GM23248 (cell line): ENCODE measurements at places on chromosomes 6 and 20.

DNA sequence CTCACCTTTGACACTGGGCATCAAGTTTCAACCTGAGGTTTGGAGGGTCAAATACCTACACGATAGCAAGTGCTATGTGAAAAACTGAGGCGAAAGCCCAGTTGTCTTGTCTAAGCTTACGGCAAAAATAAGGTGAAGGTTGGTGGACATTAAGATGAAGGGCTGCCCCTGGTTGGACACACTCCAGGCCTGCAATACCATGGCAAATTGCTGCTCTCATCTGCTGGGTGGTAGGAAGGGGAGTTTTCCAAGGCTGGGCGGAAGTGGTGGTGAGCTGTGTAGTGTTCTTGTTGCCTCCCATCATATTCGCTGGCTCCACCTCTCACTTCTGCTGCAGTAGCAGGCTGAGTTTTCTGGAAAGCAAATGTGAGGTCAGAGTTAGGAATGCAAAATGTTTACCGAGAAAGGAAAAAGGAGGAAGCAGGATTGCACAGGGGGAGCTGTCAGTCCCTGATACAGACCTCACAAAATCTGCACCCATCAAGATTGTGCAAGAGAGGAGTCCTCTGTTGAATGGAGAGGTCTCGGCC lies 33.7 kb downstream of the SCP2D1 start:
- no peak for DNase-seq

DNA sequence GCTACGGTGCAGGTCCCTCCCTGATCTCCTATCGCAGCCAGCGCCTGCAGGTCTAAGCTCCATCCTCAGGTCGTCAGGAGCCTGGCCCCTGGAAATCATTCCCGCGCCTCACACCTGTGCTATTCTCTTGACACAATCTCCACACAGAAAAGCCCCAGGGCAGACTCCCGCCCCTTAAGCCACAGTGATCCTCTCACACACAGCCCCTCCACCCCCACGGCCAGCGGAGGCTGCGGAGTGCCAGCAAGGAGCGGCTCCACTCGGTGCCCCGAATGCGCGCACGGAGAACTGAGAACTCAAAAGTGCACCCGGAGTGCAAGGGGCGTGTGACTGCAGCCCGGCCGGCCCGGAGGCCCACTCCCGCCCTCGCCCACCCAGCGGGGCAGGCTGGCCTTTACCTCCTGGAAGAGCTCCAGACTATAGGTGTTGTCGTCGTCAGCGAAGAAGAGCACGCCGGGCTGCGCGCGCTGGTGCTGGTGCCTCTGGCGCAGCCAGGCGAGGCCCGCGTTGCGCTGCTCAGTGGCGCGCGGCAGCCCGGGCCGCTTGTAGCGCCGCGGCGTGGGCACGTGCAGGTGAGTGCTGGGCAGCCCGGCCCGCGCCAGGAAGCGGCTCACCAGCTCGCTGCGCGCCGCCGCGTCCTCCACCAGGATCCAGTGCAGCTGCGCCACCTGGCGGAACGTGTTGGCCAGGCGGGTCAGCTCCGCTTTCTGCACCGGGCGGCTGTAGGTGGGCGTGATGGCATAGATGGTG lies 1.2 kb downstream of the B3GAT2 start:
- peak; percentile 83 for DNase-seq

- peak; percentile 74 for DNase-seq
Measured at GRCh38 chr20:57381596-57382503, 9.3 kb upstream of the RBM38 start.

- peak; percentile 10 for DNase-seq
Measured at GRCh38 chr6:125231574-125232343, 70.0 kb downstream of the HDDC2 start.

- DNase-seq, result peak; percentile 90
Measured at GRCh38 chr20:4014031-4014474, 1.3 kb downstream of the RNF24 start.

- peak; percentile 10 for DNase-seq
Measured at GRCh38 chr6:144185133-144185836, 35.0 kb downstream of the STX11 start.

DNA sequence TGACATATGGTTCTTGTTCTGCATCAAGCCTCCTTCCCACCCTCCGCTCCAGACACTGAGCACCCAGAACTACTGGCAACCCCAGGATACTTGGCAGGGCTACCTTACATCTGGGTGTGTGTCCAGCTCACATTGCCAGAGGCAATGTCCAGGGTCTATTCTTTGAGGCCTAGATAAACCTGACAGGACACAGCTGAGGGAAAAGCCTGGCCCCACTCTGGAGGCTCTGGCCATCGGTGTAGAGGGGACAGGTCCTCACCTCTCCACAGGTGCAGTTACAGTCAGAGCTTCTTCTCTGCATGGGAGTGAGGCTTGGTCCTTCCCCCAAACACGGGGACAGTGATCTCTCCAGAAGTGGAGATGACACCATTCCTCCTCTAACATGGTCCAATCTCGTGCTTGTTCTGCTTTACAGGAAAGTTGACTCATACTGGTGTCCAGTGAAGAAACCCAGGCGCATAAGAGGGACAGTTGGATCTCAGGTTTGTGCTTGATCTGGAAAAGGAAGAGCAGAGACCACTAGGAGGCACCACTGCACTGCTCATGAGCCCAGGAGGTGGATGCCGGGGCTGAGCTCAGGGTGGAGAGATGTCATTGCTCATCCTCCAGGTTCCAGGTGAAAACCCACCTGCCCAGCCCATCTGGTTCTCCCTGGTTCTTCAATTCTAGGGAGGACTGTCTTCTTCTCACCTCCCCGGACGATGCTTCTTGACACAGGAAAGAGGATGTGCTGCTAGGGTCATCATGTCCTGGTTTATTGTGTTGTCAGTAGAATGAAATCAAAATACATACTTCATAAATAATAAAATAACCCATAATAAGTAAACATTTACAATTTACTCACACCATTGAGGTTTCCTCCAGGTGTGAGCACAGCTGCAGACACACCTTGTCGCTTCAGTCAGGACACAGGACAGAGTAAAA lies 14.7 kb downstream of the HLA-F start:
- peak; percentile 83 for DNase-seq
